ENCODE measurements at places on chromosomes 5 and 9. TPM values are rescaled to one million over a fixed set of nuclear protein-coding genes. Genes with fewer than 3 reads are reported as not detected.

DNA sequence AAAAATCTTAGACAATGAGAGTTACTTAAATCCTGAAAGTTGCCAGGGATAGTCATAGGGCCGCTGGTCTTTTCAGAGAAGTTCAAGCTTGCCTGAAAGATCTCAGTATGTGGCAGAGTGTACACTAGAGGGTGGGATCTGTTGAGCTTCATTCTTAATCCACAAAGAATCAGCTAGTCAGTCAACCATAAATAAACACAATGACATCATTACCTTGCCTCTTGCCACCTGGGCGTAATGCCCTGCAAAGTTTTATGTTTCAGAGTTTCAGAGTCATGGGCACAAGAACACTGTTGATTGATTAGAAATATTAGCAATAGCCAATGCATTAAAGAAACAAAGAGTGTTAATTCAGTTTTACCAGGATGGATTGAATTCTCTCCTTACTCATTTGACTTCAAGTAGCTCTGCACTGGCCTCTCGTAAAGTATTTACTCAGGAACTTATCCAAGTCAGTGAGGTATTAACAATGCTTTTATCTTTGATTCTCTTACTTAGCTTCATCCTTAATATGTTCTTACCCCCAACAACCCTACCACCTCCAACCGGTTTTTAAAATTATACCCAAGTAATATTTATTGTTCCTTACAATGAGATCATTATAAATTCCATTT is 14.3 kb upstream of the ANXA1 start:
- no peak for DNase-seq

DNA sequence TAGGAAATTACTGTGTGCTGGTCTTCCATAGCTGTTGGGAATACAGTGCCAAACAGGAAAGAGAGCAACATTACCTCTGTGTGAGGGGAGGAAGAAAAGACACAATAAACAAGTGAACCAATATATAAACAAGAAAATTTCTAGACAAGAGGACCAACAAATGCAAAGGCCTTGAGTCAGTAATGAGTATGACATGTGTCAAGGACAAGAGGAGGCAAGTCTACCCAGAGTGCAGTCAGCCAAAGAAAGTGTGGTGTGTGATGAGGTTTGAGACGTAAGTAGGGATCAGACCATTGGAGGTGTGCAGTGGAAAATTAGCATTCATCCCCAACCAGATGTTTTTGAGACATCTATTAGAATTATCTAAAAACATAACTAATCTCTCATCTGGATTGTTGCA is 69.5 kb upstream of the CDH6 start:
- DNase-seq: no peak

TSSK1B gene
- total RNA-seq: not detected

IL4 gene
- not detected for total RNA-seq

- no peak for DNase-seq
Observed at GRCh38 chr9:88824711-88825110, 166.6 kb upstream of the S1PR3 start.

All from left lung (tissue), 14 donors.